ENCODE measurements at places on chromosomes 5 and 9.

GRCh38 chr9:72441848-72442607 is 77.0 kb upstream of the ZFAND5 start:
- peak; percentile 66 for DNase-seq

- peak; percentile 8 for DNase-seq
These were observed 231.6 kb downstream of the SLF1 start for GRCh38 chr5:94849821-94850736.

DNA sequence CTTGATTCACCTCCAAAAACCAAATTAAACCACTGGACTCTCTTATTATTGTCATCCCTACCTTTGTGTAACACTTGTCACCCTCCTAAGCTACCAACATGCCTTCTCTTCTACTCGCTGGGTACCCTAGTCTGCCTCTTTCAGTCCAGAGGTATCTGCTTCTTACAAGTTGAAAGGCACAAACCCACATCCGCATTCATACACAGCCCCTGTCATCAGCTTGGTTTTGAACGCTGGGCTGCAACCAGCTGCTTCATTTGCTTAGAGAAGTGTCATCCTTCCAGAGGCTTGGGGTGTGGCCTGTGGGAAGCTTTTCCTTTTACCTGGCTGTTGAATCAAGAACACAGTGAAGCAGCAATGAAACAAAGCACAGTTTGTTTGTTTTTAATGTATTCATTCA is 138.8 kb upstream of the WWC1 start:
- DNase-seq, result peak; percentile 6

- DNase-seq, result no peak
These were observed 63.6 kb downstream of the RNF180 start for GRCh38 chr5:64229163-64229774.

DNA sequence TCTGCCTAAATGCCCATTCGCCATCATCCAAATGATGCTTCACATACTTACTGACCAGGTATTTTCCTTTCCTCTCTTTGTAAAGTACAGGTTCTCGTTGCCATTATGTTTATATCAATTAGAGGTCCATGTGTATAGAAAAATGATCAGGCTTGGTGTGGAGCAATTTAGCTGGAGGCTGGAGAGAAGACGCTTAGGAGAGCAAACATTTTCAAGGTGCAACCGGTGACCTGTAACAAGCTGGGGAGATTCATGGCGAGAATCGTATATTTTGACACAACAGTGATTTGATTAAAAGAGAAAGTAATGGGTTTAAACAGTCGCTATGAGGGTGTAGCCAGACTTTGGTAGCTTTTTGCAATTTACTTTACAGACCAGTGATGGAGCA is 170.9 kb upstream of the TBCA start:
- no peak for DNase-seq

- DNase-seq, result no peak
These were observed 5.9 kb downstream of the MACIR start for GRCh38 chr5:103264508-103264907.

GRCh38 chr5:90956511-90957097 is 398.0 kb downstream of the ADGRV1 start:
- DNase-seq, result no peak

- no peak for DNase-seq
These were observed 93.9 kb upstream of the LMX1B start for GRCh38 chr9:126519660-126520420.

GRCh38 chr9:3962496-3962895 is 337.4 kb downstream of the GLIS3 start:
- peak; percentile 14 for DNase-seq

DNA sequence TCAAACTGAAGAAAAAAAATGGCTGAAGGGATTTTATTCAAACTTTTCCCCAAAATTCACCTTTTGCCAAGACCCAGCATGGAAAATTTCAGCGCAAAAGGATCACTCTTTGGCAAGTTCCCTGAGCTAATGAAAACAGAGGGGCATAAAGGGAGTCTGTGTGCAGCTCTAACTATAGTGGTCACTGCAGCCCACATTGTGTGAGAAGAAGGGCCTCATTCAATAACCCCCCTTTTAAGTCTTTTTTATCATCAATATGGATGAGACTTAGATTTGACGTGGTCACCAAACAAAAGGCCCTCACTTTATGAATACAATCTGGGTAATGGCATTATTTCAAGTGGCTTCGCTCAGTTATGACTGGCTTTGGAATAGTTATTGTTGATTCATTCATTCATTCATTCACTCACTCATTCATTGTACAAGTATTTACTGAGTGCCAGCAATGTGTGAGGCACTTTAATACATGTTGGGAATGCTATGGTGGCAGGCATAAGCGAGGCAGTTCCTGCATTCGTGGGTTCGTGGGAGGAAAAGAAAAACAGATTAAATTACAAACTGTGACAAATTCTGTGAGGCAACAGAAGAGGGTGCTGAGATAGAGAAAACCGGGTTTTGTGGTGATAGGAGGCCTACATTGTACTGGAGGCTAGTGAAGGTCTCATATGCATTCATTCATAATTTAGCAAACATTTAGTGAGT is 145.7 kb upstream of the KLF4 start:
- no peak for DNase-seq

GRCh38 chr9:81394881-81395675 is 294.3 kb downstream of the TLE1 start:
- DNase-seq, result no peak

- DNase-seq, result peak; percentile 14
These were observed 18.6 kb upstream of the MTMR12 start for GRCh38 chr5:32331217-32331934.

GRCh38 chr9:89168901-89169813 is 9.5 kb downstream of the SHC3 start:
- no peak for DNase-seq

DNA sequence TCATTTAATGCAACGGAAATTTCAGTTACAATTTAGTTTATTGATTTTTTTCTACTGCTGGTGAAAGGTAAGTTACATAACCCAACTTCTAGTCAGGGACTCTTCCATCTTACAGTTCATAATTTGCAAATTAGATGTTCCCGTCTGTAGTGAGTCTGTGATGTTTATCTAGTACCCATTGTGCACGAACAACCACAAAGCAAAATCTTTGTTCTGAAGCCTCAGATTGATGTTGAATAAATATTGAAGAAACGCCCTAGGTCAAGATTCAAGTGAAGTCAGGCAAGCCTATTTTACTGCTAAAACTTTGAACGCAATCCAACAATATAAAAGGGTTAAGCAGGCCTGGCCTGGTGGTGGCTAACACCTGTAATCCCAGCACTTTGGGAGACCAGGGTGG is 43.1 kb downstream of the BASP1 start:
- DNase-seq, result no peak

DNA sequence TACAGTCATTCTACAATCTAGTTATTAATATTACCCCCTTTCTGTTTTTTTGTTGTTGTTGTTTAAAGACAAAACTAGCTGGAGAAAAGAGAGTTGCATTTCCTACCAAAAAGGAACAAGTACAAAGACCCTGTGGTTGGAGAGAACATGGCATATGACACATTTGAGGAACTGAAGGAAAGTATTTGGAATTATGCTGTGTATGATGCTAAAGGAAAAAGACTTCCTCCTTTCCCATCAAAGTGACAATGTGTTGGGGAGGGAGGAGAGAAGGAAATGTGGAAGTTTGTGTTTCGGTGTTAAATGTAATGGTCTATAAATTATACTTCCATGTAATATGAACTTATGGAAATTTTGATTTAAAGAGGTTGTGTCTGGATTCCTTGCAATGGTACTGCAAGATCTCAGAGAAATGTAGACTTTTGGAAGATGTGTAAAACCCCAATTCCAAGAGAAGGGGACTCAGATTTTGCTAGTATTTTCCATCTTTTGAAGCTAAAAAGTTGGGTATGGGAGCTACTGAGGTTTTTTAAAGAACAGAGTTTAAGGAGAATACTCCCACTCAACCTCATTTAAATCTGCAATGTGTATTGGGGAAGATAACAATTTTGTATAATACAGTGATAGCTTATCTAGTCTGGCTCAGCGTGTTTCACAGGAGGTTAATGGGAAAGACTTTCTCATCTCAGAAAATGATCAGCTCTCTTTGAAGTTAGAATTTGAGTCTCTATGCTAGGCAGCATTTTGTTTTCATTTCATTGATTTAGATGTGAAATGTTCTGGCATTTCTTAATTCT is 15.4 kb upstream of the TNFSF8 start:
- DNase-seq, result no peak

DNA sequence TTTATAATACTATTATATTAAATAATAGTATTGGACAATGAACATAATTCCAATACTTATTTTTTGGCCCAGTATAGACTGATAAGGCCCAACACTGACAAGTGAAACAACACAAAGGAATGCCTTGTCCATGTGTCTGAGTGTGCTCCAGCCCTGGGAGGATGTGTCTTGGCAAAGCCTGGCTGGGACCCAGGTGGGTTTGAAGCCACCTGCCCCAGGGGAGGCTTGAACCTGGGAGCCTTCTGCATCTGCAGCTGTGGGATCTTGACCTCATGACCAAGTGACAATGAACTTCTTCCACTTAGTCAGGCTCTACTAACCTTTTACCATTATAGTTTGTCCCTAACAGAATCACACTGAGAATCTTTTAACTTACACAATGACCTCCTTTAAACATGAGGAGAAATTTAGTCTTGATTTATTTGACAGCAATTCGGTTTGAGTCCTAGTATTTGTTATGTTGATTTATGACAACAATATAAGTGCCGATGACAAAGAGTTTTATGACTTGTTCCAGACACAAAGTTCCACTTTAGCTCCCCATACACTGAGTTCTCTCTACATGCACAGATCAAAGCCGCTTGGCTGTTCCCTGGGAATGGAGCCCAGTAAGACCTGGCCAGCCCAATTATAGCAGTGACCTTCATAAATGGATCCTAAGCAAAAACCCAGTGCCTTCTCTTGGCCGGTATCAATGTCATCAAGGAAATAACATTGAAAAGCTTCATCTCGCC is 294.5 kb downstream of the CTNND2 start:
- DNase-seq, result no peak

DNA sequence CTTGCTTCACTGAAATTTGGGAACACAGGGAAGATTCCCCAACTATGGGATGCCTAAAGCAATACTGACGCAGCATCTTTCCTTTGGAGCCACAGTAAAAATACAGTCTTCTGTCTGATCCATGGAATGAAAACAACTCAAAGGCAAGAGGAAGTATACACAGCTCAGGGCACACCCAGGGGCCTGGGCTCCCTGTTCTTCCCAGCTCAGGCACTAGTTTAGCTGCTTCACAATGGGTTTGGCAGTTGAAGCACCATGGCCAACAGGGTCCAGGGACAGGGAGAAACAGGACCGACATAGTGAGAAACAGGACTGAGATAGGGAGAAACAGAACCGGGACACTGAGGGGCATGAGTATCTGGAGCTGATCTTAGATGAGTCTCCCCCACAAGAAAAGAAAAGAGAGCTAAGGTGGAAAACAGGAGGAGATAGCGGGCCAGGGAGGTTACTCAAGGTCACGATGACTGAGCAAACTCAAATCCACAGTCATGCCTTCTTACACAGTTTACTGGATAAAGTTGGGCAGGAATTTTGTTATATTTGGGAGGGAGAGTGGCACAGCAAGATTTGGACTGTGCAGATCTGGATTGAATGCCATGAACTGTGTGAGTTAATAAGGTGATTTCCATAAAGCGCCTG is 198.8 kb downstream of the SMARCA2 start:
- DNase-seq, result no peak

- no peak for DNase-seq
These were observed 3.9 kb downstream of the ALAD start for GRCh38 chr9:113397203-113397631.

DNA sequence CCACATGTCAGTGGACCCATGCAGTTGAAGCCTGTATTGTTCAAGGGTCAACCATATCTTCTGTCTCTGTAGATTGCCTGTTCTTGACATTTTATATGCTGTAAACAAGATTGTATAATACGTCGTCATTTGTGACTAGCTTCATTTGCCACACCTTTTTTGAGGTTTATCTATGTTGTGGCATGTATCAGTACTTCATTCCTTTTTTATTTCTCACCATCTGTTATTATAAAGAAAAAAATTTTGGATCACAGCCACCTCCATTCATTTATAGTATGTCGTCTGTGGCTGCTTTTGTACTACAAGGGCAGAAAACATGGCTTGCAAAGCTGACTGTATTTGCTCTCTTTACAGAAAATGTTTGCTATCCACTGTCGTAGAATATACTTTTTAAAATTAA is 72.4 kb downstream of the TEK start:
- DNase-seq, result peak; percentile 78

DNA sequence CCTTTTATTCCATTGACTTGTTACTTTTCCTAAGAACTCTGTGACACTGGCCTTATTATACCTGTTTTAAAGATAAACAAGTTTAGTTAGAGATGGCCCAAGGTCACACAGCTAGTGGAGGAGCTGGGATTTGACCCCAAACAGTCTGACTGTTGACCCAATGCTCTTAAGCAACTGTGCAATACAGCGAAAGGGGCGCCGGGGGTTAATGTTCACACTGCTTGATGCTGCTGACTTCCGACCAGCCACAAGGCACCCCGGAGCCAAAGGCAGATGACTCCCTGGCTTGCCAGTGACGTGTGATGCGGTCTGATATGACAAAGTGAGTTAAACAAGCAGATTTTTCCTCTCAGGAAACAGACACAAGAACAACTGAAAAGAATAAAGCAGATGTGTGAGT is 23.9 kb downstream of the PIK3R1 start:
- DNase-seq, result no peak

DNA sequence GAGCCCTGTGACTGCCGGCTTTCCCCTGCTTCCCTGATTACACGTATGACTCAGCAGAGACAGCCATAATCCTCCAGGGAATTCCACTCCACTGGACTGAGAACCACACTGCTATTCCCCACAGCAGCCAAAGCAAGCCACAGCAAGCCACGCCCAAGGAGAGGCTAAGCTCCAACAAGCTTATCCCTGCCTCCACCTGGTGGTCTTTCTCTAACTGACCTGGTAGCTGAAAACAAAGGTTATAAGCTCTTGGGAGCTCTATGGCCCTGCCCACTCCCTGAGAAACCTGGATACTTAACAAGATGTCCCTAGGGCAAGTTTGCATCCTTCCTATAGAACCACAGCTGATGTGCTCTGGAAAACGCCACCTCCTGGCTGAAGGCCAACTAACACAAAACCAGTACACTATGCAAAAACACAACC is 613.7 kb upstream of the CDH18 start:
- DNase-seq, result no peak

DNA sequence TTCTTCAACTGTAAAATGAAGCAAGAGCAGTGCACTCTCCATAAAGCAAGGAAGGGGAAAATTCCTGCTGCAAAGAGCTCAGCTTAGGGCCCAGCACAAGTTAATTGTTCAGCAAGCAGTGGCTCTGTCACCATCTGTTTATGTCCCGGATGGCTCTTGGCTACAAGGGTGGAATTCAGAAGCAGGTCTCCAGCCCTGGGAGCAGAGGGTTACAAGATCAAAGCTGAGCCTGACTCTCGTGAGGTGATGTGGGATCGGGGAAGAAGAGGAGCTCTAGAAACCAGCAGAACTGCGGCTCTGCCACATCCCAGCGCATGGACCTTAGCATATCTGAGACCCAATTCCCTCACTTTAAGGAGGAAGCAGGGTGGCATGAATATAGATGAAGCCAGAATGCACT is 25.2 kb upstream of the OLFM1 start:
- no peak for DNase-seq

DNA sequence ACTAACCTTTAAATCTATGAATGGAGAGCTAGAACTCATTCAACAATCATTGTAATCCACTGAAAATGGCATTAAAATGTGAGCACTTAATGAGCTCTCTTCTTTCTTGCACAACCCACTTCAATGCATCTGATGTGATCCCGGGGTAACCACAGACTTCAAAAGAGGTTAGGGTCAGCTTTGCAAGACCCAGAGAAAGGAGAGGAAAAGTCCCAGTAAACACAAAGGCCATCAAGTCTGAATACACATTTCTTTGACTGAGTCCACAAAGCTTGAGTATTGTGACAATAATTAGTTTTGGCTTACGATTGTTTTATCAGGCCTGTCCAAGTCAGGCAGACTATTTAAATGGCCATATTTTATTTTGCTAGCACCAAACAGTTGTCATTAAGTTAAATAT is 148.8 kb upstream of the ZNF608 start:
- no peak for DNase-seq

All from epithelial cell of prostate (primary cell).